Pulmonary artery endothelial cell (primary cell): ENCODE measurements at places on chromosomes 6 and 20.

DNA sequence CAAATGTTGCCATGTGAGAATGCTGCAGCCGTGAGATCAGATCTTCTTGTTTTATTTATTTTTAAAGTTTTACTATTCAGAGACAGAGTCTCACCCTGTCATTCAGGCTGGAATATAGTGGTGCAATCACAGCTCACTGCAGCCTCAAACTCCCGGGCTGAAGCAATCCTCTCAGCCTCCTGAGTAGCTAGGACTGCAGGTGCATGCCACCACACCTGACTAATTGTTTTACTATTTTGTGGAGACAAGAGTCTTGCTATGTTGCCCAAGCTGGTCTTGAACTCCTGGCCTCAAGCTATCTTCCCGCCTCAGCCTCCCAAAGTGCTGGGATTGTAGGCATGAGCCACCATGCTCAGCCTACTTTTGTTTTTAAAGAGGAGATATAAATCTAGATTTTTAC is 22.5 kb upstream of the SSR1 start:
- no peak for DNase-seq

DNA sequence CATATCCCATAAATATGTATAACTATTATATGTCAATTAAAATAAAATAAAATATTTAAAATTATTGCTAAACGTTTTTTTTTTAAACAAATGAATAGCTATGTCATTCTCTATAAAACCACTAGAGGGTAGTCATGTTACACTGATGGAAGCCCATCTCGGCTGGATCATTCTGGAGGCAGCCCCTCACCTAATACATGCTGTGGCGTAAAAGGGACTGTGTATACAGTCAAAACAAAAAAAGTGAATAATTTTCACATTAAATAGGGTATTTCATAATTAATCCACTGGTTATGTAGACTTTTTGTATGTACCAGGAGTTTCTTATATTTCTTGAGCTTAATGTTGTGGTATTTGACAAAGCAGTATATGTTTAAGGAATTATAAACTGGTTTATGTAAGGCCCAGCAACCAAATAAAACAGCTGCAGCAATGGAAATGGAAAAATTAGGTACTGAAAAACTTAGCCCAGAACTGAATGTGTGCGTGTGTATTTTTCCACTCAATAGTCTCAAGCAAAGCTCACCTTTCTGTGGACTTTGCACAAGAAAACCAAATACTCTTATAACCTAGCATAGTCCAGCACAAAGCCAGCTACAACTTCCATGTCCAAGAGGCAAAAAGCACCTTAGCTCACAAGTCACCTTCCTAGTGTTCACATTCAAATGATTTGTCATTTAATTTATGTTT is 81.7 kb downstream of the COL9A1 start:
- DNase-seq, result no peak

- no peak for DNase-seq
Measured at GRCh38 chr6:166174031-166174430, 6.4 kb upstream of the TBXT start.

DNA sequence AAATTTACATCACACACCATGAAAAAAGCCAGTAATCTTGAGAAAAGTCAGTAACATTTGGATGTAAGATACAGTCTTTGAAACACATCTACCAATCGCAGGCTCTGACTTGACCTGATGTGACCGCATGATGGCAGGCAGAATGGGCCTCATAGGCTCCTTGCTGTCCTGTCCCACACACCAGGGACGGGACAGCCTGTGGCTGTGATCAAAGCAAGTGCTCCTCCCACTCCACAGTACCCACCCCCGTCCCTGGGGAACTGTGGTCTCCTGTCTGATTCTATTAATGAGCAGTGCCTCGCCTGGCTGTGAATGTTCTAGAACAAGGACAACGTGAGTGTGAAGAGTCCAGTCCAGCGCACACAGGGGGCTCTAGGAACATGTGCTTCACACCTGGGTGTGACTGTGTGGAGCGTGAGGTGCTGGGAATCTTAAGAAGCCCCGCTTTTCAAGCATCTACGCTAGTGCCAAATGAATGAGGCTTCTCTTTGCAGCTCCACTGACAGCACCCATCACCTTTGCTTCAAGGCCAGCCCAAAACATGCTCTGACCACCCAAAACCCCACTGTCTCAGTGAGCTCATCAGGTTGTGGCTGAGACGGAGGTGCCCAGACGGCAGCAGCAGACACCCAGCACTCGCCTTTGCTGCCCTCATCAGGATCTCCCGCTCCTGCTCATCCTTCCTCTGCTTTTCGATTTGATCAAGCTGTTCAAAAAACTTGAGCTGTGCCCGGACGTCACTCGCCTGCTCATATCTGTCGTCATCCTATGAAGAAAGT is 67.1 kb downstream of the TAF4 start:
- no peak for DNase-seq

DNA sequence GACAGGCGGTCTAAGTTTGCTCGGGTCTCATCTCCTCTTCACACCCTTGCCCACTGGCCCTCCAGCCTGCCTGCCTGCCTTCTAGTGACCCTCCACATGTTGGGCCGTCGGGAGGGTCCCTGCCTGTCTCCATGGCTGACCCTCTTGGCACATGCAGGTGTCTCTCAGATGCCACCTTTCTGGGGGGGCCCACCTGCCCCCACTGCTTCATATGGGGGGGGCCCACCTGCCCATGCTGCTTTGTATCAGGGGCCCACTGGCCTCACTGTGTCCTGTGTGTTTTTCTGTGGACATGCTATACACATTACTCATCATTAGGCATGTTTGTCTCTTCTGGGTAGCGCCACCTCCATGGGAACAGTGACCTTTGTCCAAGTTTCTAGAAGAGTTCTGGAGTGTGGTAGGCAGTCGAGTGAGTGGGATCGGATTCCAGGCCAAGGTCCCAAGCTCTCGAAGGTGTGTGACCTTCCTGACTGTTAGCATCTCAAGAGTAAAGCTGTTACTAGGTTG is 40.4 kb upstream of the KIF25 start:
- no peak for DNase-seq

- DNase-seq, result no peak
Measured at GRCh38 chr6:31585491-31585890, 586 bp upstream of the LST1 start.

GRCh38 chr20:1186367-1186991 is 1.7 kb upstream of the TMEM74B start:
- no peak for DNase-seq

DNA sequence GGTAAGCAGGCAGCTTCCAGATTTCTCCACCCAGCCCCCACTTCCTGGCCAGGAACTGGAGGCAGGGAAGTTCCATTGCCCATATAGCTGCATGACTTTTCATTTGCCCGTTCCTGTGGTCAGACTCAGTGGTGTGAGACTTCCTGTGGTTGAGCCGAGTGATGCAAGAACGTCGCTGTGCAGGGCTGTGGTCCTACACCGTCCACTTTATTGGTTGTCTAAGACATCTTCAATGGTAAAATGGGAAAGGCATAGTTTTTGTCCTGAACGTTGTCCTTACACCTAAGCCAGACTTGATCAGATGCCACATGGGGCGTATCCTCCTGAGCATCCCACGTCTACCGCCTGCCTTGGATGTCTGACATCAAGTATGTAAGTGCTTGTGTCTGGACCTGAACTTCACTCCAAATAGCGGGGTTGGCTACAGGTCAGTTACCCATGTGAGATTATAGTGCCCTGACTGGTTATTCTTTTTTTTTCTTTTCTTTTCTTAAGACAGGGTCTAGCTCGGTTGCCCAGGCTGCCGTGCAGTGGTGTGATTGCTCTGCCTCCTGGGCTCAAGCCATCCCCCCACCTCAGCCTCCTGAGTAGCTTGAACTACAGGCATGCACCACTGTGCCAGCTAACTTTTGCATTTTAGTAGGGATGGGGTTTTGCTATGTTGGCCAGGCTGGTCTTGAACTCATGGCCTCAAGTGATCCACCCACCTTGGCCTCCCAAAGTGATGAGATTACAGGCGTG is 25.9 kb upstream of the GTSF1L start:
- DNase-seq, result no peak

- DNase-seq, result no peak
Measured at GRCh38 chr6:32982702-32983492, 14.5 kb downstream of the BRD2 start.

GRCh38 chr6:152482289-152482688 is 154.9 kb downstream of the SYNE1 start:
- DNase-seq, result no peak

DNA sequence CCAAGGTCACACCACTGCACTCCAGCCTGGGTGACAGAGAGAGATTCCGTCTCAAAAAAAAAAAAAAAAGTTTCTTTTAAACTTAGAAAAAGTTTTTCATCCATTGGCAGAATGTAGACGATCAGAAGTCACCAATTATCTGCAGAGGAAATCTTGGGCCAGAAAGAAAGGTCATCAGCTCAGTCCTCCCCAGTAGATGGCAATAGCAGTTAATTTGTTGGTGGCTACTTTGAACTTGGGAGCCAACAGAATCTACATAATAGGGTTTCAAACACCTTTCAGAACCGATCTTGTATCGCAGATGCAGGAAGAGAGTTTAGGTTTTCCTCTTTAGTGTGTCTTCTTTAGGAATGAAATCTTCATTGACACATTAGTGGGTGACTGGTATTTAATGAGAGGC is 41.7 kb downstream of the LBP start:
- DNase-seq, result no peak

- DNase-seq, result no peak
Measured at GRCh38 chr6:72689107-72689954, 67.5 kb downstream of the KCNQ5 start.

DNA sequence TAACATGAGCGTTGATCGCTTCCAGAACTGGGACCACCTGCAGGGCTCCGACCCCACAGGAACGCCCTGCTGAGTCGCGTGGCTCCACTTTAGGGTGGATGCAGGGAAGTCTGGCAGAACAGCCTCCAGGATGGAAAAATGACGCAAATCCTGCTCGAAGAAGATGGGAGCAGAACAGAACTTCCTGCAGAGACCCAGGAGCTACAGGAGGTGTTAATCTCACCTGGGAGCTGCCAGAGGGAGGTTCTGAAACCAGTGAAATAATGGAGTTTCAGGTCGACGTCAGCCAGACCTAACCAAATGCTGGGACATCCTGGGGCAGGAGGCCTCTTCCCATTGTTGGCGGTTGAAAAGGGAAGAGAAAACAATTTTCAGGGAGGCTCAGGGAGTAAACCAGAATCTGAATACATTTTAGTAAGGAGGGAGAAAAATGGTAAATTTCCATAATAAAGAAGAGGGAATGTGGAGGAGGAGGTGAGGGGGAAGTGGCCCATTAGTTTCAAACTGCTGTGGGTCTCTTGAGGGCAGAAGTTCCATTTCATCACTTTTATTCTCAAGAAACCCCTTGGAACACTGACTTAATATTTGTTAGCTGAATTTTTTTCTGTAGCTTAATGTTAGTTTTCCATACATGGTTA is 558.4 kb upstream of the CDH4 start:
- DNase-seq, result no peak

DNA sequence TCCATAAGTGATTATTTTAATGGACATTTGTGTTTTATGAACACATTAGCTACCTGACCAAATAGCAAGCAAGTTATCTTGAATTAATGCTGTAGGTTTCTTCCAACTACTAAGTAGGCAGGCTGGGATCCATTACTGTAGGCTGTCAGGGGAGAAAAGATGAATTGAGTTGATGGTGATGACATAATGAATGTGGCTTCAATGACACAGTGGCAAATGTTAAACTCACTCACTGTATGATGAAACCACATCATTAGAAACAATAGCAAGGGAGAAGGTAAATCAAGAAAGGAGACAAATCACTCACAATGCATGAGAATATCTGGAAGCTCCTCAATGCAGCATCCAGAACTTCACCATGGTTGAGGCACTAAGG is 529.7 kb upstream of the CITED2 start:
- no peak for DNase-seq

DNA sequence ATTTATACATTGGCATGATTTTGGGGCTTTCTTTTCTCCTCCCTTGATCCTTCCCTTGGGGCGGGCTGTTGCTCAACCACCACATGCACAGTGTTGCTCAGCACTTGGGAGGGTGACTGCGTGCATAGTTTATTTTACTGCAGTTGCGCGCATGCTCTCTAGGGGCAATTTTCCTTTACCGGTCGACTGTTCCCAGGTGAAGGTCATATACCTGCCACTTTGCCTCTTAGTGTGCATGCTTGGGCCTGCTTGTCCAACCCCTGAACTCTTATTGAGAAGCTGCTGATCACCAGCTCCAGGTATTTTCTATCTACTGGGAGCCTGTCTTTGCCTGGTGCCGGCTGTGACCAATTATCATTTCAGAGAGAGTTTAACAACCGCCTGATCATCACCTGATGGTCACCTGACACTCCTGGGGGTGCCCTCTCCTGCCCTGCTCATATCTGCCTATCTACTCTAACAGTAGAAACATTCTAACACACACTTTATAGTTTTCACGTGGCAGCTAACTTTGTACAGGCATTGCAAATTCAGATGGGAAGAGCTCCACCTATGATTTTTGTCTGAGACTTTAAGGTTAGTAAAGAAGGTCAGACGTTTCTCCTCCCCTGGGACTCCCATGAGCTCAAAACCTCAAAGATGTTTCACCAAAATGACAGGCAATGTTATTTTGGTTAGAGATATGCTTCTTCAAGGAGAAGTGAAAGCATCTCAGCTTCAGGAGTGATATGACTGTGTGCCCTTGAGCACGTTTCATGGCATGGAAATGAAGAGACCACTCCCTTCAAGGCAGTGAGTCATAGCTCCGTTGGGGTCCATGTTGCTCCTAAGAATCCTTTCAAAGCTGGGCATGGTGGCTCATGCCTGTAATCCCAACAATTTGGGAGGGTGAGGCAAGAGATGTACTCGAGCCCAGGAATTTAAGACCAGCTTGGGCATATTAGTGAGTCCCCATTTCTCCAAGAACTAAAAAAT is 227.5 kb upstream of the MYLIP start:
- DNase-seq, result no peak
